ENCODE measurements at places on chromosomes 2 and 18.

DNA sequence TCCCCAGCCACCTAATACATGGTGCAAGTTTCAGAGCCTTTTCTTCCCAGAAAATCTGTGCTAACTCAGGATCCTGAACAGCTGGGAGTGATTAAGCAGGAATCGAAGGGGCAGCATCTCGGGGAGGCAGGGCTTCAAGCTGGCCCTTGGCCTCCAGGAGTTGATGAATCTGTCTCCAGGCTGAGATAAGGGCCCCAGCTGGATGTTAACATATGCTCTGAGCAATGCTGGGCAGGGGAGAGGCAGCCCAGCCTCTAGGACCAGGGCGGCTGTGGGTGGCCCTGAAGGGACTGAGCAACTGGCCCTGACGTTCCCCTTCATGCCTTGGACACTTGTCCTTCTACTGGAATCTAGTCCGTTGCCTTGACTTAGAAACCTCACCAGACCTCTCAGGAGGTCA lies 84.1 kb upstream of the EPC2 start:
- DNase-seq: no peak

GRCh38 chr2:220273082-220273481 lies 645.7 kb downstream of the SLC4A3 start:
- DNase-seq: no peak

GRCh38 chr2:165697748-165698443 lies 96.2 kb downstream of the GALNT3 start:
- no peak for DNase-seq

GRCh38 chr18:8942021-8942908 lies 160.2 kb upstream of the NDUFV2 start:
- no peak for DNase-seq

DNA sequence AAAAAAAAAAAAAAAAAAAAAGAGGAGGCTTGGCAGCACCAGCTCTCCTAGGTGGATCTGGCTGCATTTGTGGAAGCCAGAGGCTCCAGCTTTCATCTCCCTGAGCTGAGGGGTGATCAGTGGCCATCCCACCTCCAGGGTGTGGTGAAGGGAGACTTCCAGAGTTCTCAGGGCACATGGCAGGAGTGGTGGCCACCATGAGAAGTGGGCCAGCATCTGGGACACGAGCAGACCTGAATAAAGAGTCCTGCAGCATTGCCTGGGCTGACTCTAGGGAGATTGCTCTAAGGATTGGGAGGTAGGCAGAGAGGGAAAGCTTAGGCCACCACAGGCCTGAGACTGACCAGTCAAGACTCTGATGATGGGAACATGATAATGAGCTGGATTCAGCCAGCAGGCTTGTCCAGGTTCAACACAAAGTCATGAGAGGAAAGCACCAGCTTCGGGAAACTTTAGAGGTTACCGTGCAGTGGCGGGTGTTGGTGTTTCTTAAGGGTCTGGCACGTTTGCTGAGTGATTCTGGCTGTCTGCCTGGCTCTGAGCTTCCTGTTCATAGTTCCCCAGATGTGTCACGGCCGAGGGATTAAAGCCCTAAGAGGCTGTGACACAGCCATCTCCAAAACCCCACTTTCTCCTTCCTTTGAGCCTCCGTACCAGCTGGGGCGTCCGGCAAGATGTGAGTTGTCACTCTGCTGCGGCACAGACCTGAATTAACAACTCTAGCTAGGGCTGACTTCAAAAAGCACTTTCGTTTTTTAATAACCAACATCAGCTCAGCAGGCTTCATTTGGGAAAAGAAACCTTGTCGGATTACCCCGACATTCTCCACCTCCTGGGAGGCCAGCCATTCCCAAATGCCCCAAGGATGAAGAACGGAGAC lies 38.3 kb upstream of the IL1R1 start:
- DNase-seq: no peak

GRCh38 chr2:137658433-137658832 lies 305.8 kb upstream of the HNMT start:
- no peak for DNase-seq

- no peak for DNase-seq
Measured at GRCh38 chr2:99851089-99851488, 291.3 kb downstream of the AFF3 start.

GRCh38 chr2:23734416-23734815 lies 192.5 kb downstream of the ATAD2B start:
- DNase-seq: no peak

DNA sequence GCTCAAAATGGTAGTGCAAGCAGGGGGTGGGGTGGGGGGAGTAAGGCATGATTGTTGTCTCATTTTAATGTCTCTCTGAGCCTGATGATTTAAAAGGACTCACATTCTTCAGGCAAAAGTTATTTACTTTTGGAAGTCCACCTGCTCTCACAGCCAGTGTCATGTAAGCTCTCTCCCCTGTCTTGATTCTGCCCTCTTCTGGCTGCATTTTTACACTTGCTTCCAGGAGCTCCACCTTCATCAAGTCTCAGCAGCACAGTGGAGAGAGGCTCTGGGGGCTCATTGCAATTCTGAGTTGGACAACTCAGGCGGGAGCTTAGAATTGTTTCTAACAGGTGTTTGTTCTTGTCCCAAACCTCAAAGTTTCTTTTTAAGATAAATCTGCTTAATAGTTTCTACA lies 39.2 kb downstream of the GNAL start:
- DNase-seq: peak; percentile 22

DNA sequence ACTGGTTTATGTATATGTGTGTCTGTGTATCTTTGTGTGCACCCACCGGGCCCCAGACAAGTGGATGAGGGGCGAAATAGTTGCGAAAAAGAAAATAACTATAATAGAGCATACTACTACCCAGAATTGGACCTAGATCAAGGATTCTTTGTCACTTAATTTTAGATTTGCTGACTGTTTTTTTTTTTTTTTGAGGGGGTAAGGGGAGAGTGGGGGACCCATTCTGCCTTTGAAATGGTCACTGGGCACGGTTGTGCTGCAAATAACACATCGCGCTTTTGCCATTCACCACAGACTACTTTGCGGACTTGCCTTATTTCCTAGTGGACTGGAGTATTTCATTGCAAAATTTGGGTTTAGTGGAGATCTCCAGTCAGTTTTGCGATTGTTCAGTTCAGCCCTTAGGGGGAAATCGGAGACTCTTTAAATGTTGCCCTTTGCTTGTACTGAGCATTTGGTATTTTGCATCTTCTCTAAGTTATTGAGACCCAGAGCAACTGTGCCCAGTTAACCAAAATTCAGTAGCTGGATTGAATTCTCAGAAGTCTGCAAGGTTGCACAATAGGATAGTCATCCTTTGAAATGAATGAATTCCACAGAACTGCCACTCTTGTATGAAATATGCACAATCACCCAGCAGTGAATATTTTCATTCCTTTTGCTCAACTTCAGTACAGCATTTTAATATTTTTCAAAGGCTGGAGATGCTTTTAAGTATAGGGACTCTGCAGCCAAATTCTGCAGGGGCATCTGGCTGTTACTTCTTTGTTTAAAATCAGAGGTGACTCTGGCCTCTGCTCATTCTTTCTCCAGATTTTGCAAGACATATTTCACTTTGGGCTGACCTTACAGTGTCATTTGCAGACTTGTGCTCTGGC lies 2.9 kb downstream of the TRIB2 start:
- DNase-seq: peak; percentile 21

DNA sequence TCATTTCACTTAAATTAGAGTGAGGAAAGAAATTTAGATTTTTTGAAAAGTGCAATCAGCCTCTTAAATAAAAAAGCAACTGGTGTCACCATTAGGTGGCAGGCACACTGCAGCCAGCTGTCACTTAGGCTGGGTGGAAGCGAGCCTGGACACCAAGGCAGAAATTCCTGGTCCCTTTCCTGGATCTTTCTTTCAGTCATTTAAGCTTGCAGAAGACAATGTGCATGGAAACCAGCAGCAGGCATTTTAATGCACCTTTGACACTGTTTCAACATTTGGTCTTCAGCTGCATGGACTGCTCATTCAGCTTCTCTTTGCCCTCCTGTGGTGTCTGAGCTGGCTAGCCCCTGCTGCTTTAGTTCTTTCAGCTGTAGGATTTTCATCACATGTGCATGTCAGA lies 61.0 kb downstream of the AQP4 start:
- no peak for DNase-seq

GRCh38 chr2:183248866-183249567 lies 124.8 kb downstream of the NUP35 start:
- DNase-seq: peak; percentile 15

DNA sequence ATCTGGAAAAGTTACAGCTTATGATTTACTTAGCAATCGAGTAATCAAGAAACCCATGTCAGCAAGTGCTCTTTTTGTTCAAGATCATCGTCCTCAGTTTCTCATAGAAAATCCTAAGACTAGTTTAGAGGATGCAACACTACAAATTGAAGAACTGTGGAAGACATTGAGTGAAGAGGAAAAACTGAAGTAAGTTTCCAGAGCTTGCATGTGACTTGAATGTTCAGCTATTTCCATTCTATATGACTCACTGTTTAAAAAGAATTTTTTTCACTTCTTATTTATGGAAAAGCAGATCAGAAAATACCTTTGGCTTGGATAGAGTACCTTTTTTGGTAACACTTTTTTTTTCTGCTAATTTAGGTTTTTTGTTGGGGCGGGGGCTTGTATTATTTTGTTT lies 70.7 kb downstream of the PMS1 start:
- no peak for DNase-seq

GRCh38 chr2:195633573-195633870 lies 23.5 kb upstream of the SLC39A10 start:
- DNase-seq: no peak

DNA sequence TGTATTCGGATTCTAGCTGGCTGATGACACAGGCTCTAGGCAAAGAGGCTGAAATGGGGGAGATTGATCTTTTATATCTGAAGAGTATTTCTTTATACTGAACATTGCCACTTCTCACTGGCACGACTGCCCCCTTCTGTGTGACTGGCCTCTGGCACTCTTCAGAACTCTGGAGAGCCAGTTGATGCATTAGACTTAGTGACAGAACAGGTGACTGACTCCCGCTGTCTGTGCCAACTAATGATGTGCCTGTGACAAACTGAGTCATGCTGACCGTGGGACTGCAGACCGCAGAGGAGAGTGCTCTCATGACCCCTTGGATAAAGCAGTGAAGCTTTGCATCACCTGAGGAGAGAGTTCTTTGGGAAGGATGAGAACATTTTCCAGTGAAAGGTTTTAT lies 14.4 kb downstream of the MGAT5 start:
- DNase-seq: no peak

Data from erythroblast (primary cell).